RCC 7860 (cell line): ENCODE measurements at places on chromosomes 3 and 15.

GRCh38 chr3:136957751-136958288 lies at the start of gene IL20RB:
TSS of gene IL20RB (plus strand) at chr3:136957983. CDS start at chr3:136958114, 131 bp downstream.
- no peak for DNase-seq

- DNase-seq: peak; percentile 38
Observed at GRCh38 chr3:171454041-171454440, 6.2 kb downstream of the TNIK start.

DNA sequence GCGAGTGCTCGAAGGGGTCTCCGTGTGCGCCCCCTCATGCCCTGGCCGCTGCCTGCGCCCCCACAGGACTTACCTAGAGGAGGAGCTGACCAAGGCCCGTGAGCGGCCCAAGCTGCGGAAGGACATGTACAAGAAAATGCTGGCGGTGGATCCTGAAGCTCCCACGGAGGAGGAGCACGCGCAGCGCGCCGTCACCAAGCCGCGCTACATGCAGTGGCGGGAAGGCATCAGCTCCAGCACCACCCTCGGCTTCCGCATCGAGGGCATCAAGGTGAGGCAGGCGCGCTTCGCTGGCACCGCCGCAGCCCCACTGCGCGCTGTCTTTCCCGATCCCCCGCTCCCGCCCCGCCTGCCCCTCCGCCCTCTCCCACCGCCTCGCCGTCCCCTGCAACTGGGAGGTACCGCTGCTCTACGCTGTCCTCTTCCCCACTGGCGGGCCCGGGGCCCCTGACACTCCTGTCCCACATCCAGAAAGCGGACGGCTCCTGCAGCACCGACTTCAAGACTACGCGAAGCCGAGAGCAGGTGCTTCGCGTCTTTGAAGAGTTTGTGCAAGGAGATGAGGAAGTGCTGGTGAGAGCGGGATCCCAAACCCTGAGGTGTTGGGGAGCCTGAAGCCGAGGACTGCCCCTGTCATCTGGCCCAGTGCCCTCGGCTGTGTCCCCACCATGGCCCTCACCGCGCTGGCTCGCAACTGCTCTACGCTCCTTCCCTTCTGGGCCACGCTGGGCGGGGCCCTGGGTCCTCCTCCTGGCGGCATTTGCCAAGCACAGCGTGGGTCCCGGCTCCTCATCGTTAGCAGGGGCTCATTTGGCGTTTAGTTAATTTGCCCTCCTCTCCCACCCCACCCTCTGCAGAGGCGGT lies 8.5 kb downstream of the ITPKA start:
- DNase-seq: no peak

DNA sequence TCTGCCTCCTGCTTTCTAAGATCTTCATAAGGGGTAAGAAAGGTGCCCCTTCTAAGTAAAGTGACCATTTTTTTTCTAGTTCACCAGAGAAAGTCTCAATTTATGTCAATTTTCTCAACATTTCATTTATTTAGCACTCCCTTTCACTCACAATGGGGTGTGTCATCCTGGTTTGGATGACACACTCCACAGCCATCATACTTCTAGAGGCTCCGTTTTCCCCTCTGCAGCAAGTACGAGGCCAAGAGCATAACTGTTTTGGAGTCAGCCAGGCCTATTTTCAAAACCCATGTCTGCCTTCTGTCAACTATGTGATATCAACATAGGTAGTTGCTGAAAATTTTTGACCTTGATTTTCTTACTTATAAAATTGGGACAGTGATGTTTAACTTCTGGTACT lies 703.2 kb downstream of the NLGN1 start:
- DNase-seq: no peak

GRCh38 chr3:56976651-56977560 lies 83.6 kb upstream of the SPATA12 start:
- DNase-seq: no peak

DNA sequence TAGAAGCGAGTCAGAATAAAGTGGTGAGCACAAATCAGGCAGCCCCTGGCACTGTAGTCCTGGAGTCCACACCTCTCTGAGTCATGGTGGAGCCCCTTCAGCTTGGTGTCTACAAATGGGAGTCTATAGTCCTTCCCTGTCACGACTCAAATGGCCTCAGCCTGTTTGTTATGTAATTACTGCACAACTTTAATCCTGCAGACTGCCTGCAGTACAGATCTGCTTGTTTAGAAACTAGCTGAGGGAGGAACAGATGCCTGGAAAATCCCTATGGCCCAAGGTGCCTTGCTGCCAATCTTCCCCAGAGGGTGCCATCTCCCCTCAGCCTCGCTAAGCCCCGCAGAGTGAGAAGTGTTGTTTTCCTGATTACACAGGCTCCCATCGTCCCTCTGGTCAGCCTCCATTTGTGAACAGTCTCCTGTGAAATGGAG lies 3.9 kb upstream of the CXCR6 start:
- no peak for DNase-seq

DNA sequence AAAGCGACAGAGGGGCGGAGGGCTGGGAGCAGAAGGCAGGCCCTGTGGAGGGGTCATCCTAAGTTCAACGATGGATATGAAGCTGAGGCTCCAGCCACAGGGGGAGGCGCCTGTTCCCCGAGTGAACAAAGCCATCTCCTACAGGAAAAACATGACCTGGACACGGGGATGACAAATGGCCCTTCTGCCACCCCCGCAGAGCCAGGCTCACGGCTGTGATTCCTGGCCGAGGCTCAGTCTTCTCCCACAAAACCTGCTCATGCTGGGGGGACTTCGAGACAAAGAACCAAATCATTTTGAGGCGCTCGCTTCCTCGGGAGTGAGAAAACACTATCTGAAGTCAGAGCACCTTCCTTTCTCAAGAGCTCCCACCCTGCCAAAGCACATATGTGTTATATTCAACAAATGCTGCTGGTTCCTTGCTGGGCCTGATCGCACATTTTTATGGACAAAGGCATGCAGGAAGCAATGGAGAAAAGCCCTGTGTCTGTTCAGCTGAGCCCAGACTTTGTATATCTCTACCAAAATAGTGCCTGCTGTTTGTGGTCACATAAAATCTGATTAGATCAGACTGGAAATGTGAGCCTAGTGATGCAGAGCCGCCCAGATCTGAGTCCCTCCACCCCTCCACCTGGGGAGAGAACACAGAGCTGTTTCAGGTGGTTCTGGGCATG lies 5.6 kb downstream of the RBP1 start:
- DNase-seq: peak; percentile 33

- no peak for DNase-seq
Observed at GRCh38 chr15:63915209-63915872, 81.6 kb upstream of the HERC1 start.

DNA sequence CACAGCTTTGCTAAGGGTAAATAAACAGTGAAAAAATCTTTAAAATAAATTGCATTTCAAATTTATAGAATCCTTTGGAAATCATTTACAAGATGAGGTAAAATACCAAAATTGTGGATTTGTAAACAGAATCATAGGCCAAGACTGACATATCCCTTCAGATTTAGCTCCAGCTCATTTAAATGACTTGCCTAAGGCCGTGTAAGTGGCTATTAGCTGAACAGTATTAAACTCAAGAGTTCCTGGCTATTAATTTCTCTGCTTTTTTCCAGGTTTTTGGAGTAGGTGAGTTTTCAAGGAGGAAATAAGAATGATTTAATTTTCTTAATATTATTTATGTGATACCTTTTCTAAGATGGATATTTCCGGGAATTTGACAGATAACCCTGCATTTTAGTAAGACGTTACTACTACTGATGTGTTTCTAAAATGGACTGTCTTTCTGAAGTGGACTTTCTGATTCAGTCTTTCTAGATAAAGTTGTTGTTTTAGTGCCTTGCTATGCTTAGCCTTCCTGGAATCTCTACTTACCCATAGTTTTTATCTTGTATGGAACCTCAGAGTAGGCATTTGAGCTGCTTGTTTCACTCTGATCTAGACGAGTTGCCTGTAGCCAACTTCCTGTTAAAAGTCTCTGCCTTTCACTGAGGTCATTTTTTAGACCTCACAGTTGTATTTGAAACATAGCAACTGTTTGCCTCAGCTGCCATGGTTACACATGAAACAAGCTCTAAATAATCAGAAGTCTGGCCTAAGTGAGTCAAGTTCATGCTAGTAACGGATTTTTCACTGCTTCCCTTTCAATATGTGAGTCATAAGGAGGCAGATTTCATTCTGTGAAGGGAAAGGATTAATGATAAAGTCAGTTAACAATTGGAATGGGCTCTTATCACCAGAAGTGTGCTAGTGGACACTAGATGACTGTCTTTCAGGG lies 127.0 kb downstream of the KLHL25 start:
- peak; percentile 99 for DNase-seq

- no peak for DNase-seq
Observed at GRCh38 chr3:14374444-14374883, 27.9 kb upstream of the SLC6A6 start.

DNA sequence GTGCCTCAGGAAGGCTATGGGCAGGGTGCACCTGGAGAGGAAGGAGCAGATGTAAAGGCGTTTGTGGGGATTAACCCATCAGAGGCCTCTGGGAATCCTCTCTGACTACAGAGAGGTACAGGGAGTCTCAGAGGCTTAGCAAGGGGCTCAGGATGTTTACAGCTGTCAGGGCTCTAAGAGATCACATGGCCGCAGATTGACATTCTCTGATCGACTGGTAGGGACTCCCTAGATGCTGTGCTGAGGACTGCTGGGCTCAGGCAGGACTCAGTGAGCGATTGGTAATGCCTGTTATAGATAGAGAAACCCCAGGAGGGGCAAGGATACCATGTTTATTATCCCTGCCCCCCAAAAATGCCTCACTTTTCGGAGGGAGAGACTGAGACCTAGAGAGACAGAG lies 103.5 kb downstream of the CORO2B start:
- no peak for DNase-seq

DNA sequence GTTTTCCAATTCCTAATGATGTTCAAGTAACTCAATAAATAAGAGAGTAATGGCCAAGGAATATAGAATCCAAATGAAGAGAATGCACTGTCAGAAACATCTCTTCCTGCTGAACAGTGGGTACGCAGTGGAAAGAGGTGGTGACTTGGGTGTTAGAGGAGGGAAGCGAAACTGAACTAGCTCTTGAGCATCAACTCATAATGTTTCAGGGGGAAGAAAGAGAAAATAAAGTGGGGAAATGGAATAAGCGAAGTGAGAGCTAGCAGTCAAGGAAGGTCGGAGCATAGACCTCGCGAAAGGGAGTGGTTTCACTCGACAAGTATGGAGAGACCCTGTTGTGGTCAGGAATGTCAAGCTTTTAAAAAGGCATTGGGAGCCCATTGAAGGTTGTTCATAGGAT lies 309.5 kb downstream of the GAP43 start:
- no peak for DNase-seq

GRCh38 chr3:43010638-43011037 lies 31.5 kb downstream of the GASK1A start:
- no peak for DNase-seq

GRCh38 chr15:68054628-68055223 lies 611 bp downstream of the PIAS1 start:
- DNase-seq: no peak

- no peak for DNase-seq
Observed at GRCh38 chr15:50206020-50206419, 24.0 kb downstream of the SLC27A2 start.

- no peak for DNase-seq
Observed at GRCh38 chr3:11381141-11381540, 108.9 kb downstream of the ATG7 start.

DNA sequence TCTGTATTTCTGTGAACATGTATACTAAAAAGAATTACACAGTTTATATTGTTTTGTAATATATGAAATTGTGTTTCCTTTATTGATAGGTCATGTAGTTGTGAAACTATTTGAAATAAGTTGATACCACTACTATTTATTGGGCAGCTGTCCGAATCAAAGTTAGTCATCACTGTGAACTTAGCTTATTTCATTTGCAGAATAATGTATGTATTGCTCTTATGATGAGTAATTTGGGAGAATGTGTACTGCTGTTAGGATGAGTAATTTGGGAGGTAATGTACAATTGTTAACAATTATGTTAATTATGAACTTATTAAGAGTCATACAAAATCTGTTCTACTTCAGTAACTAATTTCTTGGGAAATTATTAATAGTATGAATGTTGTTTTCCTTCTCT lies 22.2 kb downstream of the FXR1 start:
- DNase-seq: no peak

DNA sequence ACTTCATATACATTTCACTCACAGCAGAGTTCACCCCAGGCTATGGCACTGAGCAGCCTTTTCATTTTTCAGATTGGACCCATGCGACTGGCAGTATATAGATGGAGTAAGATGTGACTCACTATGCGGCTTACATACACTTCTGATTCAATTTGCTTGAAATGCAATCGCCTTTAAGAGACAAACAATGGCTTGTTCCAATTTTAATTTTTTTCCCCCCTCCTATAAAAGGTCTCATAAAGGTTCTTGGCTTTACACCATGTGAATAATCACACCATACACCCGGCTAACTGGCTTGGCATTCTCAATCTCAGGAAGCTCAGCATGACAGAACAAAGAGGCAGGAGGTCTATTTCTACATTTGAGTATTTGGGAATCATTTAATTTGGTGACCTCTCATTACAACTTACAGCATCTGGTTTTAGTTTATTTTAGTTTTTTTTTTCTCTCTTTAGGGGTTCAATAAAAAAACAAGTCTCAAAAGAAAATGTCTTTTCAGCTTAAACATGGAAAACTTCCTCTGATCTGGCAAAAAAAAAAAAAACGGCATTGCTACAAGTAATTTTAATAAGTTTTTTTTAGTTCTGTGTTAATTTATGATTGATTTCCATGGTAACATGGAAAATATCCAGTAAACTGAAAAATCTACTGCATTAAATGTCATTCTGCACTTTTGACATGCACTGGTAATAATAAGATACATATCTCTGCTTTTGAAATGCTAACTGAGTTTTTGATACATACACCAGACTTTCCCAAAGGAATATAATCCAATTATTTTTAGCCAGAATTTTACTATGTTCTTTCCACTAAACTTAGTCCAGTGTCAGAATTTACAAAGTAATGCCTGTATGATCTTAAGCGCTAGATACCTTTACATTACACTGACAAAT lies 38.8 kb downstream of the GADL1 start:
- no peak for DNase-seq

DNA sequence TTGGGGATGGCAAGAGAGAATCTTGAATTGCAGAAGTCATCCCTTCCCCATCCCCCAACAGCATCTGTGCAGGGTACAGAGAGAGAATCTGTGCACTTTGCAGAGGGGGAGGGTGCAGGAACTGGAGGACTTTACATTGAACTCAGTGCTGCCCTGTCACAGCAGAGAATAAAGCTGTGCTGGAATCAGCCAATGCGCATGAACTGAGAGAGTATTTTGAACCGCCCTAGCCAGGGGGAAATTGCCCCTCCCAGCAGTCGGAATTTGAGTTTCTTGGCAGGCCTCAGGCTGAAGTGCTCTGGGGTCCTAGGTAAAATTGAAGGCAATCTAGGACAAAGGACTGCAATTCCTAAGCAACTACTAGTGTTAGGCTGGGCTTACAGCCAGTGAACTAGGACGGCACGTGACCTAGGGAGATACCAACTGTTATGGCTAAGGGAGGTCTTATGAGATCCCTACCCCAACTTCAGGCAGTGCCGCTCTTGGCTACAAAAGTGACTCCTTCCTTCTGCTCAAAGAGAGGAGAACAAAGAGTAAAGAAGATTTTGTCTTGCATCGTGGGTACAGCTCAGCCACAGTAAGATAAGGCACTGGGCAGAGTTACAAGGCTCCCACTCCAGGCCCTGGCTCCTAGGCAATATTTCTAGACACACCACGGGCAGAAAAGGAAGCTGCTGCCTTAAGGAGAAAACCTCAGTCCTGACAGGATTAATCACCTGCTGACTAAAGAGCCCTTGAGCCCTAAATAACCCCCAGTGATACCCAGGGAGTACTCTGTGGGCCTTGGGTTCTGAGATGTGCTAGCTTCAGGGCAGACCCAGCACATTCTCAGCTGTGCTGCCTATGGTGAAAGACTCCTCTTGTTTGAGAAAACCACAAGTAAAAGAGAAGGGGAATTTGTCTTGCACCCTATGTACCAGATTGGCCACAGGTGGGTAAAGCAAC lies 300.5 kb upstream of the ALCAM start:
- DNase-seq: no peak
